ENCODE measurements at places on chromosomes 12 and 14.

DNA sequence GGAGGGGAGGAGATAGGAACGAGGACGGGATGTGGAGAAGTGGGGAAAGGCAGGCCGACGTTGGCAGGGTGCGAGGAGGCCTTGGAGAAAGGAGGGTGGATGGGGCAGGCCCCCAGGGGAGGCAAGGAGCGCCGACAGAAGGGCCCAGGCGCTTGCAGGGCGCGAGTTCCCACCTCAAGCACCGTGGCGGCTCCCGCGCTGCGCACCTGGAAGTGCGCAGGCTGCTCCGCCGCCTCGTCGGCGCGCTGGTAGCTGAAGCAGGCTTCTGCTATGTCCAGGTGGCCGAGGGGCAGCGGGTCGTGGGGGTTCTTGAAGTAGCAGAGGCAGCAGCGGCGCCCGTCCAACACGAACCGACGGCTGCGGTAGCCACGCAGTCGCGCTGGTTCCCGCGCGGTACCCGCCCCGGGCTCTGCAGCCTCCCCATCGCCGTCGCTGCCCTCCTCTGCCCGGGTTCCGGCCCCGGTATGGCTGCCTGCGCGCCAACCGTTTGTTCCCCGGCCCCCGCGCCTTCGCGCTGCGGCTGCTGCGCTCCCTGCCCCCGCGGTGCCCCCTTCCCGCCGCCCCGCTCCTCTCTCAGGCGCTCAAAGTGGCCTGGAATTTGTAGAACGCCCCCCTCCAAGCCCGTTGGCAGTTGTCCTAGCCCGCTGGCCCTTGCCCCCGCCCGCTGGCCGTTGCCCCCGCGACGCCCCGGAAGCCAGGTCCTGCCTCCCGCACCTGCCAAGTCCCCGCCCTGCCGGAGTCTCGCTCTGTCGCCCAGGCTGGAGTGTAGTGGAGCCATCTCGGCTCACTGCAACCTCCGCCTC, 1.1 kb upstream of the ACTR6 start:
- peak; percentile 85 for DNase-seq

GRCh38 chr14:56092763-56093162, 25.4 kb upstream of the PELI2 start:
- DNase-seq = no peak

- peak; percentile 55 for DNase-seq
Measured at GRCh38 chr12:4825011-4825858, 84.5 kb upstream of the KCNA1 start.

DNA sequence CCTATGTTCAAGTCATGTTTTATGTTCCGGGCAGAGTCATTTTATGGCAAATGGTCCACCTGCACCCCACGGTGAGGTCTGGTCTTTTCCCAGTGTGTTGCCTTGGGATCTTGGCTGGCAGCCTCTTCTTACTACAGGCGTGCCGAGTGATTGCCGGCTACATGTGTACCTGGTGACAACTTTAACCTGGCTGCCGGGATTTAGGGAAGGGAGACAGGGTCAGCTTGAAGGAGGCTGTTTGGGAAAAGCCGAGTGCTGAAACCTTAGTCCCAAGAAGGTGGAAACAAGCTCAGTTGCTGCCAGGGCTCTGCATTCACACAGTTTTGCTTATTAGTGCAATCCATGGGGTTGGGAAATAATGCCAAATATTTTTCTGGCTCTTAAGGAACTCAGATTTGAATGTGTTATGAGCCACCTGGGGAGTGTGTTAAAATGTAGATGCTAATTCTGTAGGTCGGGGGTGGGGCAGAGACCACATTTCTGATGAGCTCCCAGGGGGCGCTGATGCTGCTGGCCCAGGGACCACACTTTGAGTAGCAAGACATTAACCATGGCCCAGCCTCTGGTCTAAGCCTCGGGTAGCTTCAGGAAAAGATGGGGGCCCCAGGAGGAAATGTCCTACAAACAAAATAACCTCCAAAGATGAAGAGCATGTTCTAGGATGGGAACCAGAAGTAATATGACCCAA, 179.6 kb downstream of the TBX5 start:
- DNase-seq = peak; percentile 2

GRCh38 chr12:7099290-7099996, 7.2 kb upstream of the C1R start:
- DNase-seq = no peak

GRCh38 chr12:122297494-122297893, 31.2 kb upstream of the VPS33A start:
- DNase-seq = no peak

DNA sequence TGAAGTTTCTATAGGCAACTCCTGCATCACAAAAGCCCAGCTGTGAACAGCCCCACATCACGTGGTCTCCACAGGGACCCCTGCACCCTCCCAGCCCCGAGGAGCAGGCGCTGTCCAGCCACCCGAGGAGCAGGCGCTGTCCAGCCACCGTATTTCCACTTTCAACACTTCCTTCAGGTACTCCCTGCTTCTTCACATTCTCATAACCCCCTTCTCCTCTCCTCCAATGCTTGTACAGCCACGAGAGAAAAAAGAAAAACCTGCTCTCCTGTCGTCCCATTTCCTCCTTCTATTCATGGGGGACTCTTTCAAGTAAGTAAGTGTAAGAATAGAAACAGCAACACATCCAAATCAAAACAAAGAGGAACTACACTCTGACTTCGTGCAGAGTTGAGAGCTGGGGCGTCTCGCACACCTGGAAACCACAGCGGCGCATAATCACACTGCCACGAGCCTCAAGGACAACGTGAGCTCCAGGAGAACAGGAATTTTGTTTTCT, 11.9 kb downstream of the CDC42BPB start:
- DNase-seq = peak; percentile 15

DNA sequence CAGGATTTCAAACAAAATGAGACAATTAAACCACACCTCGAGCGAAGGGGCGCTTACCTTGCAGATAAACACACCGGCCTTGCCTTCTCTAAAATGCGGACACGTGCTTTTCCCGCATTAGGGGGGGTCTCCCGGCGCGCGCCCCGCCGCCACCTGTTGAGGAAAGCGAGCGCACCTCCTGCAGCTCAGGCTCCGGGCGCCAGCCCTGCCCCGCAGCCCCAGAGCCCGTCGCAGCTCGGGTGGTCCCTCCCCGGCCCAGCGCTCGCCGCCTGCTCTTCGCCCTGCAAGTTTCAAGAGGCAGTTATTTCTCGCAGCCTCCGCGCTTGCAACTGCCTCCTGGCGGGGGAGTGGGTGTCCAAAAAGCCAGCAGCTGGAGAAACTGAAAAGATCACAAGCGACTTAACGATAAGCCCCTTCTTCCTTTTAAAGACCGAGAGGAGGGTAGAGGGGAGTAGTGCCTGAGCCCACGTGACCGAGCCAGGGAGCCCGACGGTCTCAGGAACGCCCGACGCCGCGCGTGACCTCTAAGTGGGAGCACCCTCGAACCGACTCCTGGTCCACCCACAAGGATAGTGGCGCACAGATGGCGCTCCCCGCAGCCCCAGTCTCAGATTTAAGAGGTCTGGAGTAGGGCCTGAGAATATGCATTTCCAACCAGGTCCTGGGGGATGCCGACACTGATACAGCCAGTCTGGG, at the start of gene ESR2:
ESR2 (minus strand) TSS at position 396 of the 696 bp plus-strand sequence. CDS start 11,386 bp downstream, outside the sequence.
- no peak for DNase-seq

- DNase-seq = no peak
Measured at GRCh38 chr14:73944432-73945158, 5.3 kb downstream of the FAM161B start.

DNA sequence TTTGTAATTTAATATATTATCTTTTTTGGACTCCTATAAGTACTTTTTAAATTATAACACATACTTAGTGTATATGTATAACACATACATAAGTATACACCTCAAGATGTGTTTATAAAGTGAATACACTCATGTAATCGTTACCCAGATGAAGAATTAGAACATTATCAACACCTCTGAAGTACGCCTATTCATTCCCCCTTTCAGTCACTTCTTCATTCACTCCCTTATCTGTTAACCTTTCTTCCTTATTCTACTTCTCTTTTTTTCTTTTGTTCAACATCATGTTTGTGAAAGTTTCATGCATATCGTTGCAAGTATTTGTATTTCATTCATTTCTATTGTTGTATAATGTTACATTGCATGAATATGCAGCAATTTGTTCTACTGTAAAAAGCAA, 98.5 kb downstream of the ARID2 start:
- DNase-seq = no peak

DNA sequence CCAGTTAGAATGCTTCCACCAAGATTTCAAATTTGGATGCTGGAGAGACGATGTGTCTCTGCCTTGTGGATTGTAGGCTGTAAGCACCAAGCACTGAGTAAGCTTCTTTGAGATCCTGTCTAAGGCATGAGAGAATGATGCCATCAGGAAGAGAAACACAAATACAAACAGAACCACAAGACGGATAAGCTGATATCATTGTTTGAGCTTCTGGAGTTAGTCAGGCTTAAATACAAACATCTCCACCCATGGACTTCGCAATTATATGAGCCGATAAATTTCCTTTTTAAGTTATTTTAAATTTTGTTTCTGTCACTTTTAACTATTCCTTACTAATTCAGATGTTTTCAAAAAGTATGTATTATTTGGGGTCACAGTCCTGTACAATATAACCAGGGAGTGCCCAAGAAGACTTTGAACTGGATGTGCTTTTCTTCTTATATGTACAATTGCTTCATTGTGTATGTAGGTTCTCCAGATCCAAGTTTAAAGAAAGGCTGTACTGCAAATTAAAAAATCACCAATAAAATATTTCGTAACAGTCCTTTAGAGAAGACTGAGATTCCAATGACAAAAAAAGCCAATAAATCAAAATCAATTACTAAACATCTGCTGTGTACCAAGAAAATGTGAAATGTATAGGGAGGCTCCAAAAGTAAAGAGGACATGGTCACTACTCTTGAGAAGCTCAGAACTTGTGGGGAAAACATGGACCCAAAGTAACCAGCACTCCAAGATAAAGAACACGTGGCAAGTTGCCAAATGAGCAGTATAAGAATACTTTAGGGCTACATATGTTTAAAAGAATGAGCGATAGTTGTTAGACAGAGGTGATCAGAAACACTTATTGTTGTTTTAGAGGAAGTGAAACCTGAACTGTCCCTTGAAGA, 274.1 kb downstream of the ADAMTS20 start:
- DNase-seq = peak; percentile 29

- DNase-seq = no peak
Measured at GRCh38 chr14:29759521-29760340, 167.9 kb downstream of the PRKD1 start.

DNA sequence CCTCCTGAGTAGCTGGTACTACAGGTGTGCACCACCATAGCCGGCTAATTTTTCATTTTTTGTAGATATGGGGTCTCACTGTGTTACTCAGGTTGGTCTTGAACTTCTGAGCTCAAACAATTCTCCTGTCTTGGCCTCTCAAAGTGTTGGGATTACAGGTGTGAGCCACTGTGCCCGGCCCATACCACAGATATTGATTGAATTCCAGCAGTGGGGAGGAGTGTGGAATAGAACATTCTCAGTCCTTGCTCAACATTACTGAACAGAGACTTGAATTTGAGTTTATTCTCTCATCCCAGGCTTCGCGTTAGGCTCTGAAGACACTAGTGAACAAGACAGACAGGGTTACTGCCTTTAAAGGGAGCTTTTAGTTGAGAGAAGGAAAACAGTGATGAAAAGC, 39.6 kb downstream of the PTPN11 start:
- DNase-seq = no peak

- DNase-seq = peak; percentile 55
Measured at GRCh38 chr12:32522331-32523221, 123.2 kb downstream of the FGD4 start.

DNA sequence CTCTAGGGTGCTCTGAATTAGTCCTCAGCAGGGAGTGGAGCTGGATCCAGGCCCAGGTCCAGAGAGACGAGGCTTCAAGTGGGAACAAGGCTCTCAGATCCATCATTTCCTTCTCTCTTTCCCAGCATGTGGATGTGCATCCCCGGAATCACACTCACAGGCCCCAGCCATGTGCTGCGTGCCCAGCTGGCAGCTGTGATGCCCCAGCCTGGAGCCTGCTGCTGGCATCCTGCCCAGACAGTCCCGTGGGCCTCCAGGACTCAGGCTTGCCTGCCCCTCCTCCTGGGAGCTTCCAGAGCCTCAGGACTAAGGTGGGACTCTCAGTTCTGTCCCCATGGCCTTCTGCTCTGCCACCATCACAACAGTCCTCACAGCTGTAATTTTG, 6.2 kb upstream of the KRT84 start:
- DNase-seq = no peak

GRCh38 chr14:35535483-35536112, 1.6 kb downstream of the INSM2 start:
- no peak for DNase-seq

DNA sequence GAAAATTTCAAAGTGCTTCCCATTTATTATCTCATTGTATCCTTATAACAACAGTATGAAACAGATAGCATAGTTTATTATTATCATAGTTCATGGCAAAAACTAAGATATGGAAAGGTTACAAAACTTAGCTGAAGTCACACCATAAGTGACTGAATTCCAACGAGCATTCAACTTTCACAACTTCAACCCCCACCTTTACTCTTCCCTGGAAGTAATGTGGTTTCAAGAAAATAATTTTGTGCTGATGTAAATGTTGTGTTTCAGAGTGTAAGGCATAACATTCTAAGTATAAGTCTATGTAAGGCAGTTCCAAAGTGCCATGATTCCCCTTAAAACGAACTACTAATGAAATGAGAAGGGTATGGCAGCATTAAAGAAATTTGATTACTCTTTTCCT, 454.5 kb downstream of the BCAT1 start:
- DNase-seq = no peak

DNA sequence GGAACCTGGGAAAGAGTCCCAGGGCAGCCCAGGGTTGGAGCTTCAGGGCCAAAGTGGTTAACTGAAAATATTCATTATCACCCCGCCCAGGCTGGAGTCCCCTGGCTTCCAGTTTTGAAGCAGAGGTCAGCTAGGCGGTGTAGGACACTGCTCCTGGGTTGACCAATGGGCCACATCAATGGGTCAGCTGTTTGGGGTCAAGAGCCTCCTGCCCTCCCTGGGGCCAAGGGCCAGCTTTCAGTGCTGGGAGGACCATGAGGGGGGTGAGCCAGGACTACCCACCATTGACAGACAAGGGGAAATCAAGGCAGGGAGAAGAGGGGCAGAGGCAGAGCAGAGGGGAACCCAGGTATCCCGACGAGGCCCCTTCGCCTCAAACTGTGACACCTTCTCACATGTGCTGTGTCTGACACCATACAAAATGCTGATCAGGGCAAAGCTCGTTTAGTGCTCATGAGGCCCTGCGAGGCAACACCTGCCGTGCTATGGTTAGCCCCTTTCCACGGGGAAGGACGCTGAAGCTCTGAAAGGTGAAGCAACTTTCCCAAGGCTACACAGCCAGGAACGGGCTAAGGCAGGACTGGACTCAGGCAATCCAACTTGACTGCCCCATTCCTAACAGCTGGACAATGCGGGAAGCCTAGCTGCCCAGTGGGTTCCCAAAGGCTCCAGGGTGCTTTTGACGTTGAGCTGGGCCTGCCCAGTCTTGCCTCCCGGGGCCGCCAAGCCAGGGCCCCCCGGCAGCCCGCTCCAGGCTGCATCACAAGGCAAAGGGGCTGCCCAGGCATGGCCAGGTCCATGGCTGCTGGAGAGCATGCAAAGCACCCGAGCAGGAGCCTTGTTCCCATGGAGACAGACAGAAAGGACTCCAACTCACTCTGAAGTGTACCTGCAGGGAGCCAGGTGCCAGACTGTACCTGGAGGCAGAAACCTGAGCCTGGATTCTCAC, 2.0 kb downstream of the SYNE3 start:
- DNase-seq = no peak

- DNase-seq = no peak
Measured at GRCh38 chr12:24808651-24809050, 140.2 kb downstream of the BCAT1 start.

Data from NAMALWA (cell line).